Stimulated activated CD4-positive, alpha-beta T cell treated with anti-CD3 and anti-CD28 coated beads, Interleukin-2, amount 100 ng/mL, for 48 hours (primary cell): ENCODE measurements at places on chromosomes 5 and 9.

- DNase-seq, result no peak
Measured at GRCh38 chr5:14299666-14300065, 156.5 kb downstream of the TRIO start.

DNA sequence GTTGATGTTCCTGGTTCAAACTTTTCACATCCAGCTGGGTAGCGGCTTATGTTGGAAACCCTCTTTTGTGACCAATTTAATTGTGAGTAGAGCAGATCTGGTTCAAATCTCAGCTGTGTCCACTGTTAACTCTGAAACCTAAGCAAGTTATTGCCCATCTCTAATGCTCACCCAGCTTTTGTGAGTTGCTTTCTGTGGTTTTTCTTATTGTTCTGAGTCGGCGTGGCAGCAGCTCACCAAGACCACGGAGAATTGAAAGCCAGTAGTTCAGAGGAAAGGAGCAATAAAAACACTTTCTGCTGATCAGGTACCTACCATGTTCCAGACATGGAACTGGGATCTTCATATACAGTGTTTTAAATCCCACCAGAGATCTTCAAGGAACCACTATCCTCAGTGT is 114.4 kb downstream of the DOCK2 start:
- no peak for DNase-seq

- DNase-seq, result no peak
Measured at GRCh38 chr5:157059093-157059539, at the start of gene HAVCR1. HAVCR1 (minus strand) TSS chr5:157059116; CDS start chr5:157057943, 1,173 bp downstream.

DNA sequence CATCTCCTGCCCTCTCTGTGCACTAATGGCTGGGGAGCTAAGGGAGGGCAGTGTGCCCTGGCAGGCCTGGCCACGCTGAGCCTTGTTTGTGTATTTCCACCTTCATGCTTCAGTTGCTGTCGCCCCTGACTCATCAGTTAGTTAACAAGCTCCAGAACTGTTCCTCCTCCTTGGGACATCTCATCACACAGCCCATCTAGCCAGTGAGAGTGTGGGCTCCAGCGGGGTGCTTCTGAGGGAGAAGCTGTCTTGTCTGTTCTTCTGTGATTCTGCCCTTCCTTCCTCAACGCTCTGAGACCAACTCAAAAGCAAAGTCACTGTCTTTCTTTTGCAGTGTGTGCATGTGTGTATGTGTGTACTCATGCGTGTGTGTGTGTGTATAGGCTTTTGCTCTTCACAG is 58.3 kb upstream of the CPEB4 start:
- no peak for DNase-seq

- no peak for DNase-seq
Measured at GRCh38 chr9:81848472-81848871, 79.8 kb upstream of the SPATA31D4 start.

DNA sequence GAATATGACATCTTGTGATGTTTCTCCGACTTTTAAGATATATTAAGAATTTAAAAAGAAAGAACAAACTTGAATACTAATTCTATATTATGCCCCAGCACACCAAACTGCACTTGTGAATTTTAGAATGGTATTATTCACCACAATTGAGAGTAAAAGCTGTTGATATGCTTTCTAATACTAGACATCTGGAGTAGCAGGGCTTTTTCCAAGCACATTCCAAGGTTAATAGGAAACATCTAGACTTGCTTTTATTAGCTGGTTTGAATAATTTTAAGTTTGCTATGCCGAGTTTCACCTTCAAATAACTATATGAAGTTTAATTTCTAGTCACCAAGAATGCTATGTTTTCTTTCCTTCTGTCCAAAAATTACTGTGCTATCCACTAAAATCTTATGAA is 13.5 kb downstream of the NREP start:
- no peak for DNase-seq

- no peak for DNase-seq
Measured at GRCh38 chr5:145739843-145740242, 95.3 kb downstream of the PRELID2 start.

GRCh38 chr9:93671020-93671338 is 94.6 kb downstream of the PHF2 start:
- no peak for DNase-seq

DNA sequence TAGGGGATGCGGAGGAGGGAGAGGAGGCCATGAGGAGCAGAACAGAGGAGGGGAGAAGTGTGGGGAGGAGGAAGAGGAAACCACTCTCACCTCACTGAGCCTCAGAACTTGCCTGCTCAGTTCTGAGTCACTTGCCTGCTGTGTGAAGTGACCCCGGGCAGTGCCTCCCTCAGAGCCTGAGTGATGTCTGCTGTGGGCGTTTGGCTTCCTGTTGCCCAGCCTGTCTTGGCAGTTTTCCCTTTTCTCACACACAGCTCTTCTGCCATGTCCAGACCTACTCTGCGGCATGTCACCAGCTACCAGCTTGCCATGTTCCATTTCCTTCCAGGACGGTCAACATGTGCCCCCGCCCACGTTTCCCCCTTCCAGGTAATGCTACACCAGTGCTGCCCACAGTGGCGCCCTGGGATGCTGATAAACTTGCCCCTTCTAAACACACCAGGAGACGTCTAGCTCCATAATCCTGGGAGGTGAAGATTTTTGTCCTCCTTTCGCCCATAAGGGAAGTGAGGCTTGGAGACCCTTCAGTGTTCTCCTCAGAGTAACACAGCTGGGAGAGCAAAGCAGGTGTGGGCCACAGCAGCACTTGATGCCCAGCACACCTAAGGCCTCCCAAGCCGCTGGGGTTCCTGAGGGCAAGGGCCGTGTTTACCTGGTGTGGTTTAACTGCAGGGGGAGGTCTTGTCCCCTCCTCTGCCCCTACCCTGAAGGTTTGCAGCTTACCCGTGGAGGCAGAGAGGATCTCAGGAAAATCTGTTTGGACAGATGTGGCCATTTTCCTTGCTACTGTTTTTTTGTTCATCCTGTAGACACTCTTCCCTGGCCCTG is 63.8 kb upstream of the RNF130 start:
- peak; percentile 28 for DNase-seq
